Activated naive CD8-positive, alpha-beta T cell treated with anti-CD3 and anti-CD28 coated beads, Interleukin-2, amount 10 ng/mL, durations not matched to agents 7 days and 5 days (primary cell): ENCODE measurements at places on chromosomes 2 and 18. TPM values are rescaled to one million over a fixed set of nuclear protein-coding genes. Genes with fewer than 3 reads are reported as not detected.

GRCh38 chr2:85788603-85789002 lies 34.8 kb downstream of the ATOH8 start:
- no peak for DNase-seq

The EGR4 gene
- not detected for total RNA-seq

DNA sequence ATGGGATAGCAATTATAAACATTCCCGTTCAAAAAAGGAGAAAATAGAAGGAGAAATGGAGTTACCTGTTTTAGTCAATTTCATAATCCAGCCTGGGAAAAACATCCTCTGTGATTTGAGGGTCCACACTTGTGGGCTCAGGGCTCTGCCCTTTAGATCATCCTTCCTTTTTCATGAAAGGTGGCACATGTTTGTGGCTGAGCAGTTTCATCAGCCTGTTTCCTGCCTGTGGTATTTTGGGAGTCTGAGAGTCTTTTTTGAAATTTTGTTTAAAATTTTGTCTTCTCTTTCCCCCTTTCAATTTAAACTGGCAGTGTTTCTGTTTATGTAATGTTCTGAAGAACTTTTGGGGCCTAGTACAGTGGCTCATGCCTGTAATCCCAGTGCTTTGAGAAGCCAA lies 84.0 kb downstream of the KIAA1328 start:
- DNase-seq, result no peak

- no peak for DNase-seq
Observed at GRCh38 chr2:208335-208734, 55.5 kb downstream of the SH3YL1 start.

DNA sequence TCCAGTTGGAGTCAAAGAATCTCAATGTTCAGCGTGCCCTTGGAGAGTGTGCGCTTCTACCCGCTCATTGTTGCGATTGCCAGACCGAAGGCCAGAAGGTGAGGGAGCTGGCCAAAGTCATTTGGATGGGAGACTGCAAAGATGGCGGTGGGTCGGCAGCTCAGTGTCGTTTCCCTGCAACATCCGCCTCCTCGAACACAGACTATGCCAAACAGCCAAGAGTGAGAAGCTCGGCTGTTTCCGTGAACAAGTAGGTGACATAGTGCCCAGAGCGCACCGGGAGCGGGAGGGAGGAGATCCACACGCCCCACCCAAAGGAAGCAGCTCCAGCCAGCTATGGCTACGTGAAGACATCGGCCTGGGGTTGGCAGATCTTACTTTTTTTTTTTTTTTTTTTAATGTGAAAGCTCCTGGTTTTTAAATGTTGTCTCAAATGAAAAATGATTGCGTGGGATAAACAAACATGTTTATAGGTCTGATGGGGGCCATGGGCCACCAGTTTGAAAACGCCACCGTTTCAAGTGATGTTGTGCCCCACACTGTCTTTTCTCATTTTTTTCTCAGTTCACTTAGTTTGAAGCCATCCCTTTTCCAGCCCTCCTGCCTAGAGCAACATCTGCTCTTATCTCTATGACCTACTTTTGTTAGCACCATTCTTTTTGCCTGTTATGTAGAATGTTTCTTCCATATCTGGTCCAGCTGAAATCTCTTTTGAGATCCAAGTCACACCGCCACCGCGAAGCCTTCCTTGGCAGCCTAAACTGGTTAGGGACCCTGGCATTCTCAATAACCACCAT lies 682.4 kb downstream of the RNF144A start:
- DNase-seq, result no peak

DNA sequence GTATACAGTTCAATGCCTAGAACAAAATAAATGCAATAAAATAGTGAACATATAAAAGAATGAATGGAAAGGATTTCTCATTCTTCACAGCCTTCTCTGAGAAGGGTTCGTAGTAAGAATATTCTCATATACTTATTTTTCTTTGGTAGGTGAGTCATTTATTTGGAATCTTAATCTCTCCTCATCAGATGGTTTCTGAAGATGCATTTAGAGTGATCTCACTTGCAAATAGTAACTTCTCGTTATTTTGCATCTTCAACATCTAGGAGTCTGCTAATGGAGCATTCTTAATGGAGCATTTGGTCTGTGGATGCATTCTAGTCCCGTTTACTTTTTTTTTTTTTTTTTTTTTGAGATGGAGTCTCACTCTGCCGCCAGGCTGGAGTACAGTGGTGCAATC lies 3.9 kb downstream of the UBXN4 start:
- no peak for DNase-seq

- DNase-seq, result no peak
Observed at GRCh38 chr18:3604498-3605408, 154.8 kb downstream of the TGIF1 start.

DNA sequence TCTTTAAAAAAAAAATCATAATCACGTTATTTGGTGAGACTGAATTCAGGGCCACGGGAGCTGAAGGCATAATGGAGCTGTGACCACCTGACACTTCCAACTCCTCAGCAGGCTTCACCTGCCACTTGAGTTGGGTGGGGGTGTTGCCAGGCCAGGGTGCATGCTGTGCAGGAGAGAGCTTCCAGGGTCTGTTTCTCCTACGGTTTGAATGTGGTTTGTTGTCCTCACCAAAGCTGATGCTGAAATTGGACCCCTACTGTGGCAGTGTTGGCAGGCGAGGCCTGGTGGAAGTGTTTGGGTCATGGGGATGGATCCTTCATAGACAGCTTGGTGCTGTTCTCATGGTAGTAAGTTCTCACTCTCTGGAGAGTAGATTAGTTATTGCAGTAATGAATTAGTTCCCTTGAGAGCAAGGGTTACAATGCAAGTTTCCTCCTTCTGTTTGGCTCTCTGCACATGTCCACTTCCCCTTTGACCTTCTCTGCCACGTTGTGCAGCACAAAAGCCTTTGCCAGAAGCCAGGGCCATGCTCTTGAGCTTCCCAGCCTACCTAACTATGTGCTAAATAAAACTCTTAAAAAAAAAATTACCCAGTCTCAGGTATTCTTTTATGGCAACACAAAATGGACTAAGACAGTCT lies 38.3 kb upstream of the ANKRD44 start:
- DNase-seq, result no peak
